ENCODE measurements at places on chromosomes 2 and 18.
A peak's percentile ranks its signal among the peaks of the same experiment; 100 is the strongest.

GRCh38 chr2:129711816-129712675 is 267.4 kb upstream of the RAB6C start:
- no peaks in the 10 kb centered on the region for H3K36me3 ChIP-seq
- H3K27ac ChIP-seq: no peak overlapping the region
- H3K4me1 ChIP-seq: no peaks in the 10 kb centered on the region
- H3K27me3 ChIP-seq: peaks cover 4% of the 10 kb centered on the region
- DNase-seq: no peak

GRCh38 chr2:1427086-1427485 is 13.8 kb downstream of the TPO start:
- H3K4me1 ChIP-seq: no peaks in the 10 kb centered on the region
- no peak overlapping the region for H3K4me3 ChIP-seq
- no peak for DNase-seq
- no peaks in the 10 kb centered on the region for H3K36me3 ChIP-seq

GRCh38 chr2:120879431-120880295 is 144.0 kb downstream of the GLI2 start:
- H3K27me3 ChIP-seq: no peaks in the 10 kb centered on the region
- H3K36me3 ChIP-seq: no peaks in the 10 kb centered on the region
- DNase-seq: peak; percentile 88
- H3K27ac ChIP-seq: no peak overlapping the region
- H3K4me3 ChIP-seq: no peak overlapping the region

DNA sequence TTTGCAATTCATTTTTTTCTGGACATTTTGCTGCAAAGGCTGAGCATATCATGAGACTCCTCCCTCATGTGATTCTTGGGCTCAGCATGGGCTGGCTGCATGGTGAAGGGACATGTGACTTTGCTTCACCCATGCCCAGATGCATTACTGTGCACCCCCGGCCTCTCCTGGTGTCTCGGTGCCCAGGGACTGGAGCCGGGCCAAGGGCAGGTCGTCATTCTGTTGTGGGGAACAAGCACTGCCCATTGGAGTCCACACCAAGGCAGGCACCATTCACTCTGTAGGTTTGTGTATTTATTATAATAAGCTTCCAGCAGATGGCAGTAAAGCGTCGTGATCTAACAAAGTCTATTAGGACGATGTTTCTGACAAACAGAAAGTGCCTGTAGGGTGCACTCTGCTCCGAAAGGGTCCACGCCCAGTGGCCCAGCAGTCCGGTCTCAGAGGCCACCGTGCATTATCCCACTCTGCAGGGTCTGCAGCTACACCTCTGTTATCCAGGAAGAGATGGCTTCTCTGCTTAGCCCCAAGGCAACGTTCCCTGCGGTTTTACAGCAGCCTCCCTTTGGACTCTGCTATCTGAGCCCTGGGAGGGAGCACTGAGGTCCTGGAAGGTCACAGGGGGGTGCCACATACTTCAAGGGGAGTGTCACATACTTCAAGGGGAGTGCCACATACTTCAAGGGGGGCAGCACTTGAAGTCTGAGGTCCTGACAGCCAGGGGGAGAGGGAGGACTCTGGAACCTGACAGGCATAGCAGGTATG is 219.6 kb downstream of the TSN start:
- H3K36me3 ChIP-seq: no peaks in the 10 kb centered on the region
- H3K27ac ChIP-seq: no peak overlapping the region
- DNase-seq: no peak
- peaks cover 11% of the 10 kb centered on the region for H3K27me3 ChIP-seq

DNA sequence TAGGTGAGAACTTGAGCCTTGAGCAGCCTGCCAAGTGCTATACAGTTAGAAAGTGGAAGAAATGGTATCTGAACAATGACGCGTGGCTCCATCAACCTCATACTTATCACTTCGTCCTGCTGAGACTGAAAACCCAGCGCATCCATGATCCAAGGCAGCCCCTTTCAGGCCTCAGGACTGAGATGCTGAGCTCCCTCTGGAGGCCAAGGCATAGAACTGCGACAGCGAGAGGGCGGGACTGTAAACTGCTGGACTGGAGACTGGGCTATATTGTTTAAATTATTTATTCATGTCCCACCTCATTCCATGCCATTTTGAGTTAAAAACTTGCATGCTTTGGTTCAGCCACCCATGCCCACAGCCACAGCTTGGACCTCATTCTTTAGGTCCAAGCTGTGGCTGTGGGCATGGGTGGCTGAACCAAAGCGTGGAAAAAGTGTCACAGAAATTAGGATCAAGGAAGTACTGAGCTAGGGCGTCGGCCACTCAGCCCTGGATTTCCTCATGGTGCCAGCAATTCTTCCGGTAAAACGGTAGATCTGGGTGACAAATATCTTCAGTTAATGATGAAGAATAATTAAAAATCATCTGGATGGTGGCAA is 195.5 kb downstream of the L3MBTL4 start:
- no peaks in the 10 kb centered on the region for H3K36me3 ChIP-seq
- H3K27ac ChIP-seq: no peak overlapping the region
- no peaks in the 10 kb centered on the region for H3K27me3 ChIP-seq

GRCh38 chr2:192155511-192156118 is 39.1 kb downstream of the TMEFF2 start:
- H3K36me3 ChIP-seq: no peaks in the 10 kb centered on the region
- no peak for DNase-seq
- H3K27ac ChIP-seq: peak overlapping the region; percentile 54
- no peaks in the 10 kb centered on the region for H3K27me3 ChIP-seq
- H3K4me1 ChIP-seq: peaks cover 80% of the 10 kb centered on the region
- H3K4me3 ChIP-seq: no peak overlapping the region

- H3K27ac ChIP-seq: no peak overlapping the region
- DNase-seq: no peak
- H3K27me3 ChIP-seq: no peaks in the 10 kb centered on the region
- H3K36me3 ChIP-seq: no peaks in the 10 kb centered on the region
Measured at GRCh38 chr2:182642328-182642727, 73.7 kb upstream of the DNAJC10 start.

- peaks cover 25% of the 10 kb centered on the region for H3K4me1 ChIP-seq
- no peak overlapping the region for H3K4me3 ChIP-seq
- H3K27ac ChIP-seq: peak overlapping the region; percentile 43
Measured at GRCh38 chr2:159921752-159922404, 123.9 kb upstream of the CD302 start.

DNA sequence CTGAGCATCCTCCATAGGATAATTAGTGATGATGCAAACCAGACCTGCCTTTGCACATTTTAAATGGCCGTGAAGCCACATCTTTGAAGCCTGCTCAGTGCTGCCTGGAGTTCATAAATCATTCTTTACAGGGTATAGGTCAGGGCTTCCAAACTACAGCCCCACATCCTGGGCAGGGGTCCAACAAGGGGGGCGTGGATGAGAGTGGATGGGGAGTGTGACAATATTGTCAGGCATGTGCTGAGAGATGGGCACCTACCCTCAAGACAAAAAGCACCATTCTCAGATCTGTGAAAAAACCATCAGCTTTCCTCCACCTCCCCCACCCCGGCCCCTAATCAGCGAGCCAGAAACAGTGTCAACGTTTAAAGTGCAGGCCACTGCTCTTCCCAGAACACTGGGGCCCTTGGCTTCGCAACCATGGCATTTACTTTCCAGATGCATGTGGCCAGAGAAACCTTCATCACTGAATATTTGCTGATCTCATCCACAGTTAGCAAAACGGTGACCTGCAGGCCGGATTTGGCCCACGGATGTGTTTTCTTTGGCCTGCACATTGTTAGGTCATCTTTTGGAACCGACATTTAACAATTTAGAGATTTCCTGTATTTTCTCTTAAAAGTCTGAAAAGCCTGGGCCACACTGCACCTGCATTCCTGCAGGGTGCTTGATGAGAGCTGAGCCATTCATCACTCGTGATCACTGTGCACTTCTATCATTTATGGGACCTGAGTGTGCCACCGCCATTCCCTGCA is 130.7 kb downstream of the ANKRD44 start:
- peaks cover 2% of the 10 kb centered on the region for H3K36me3 ChIP-seq
- H3K4me3 ChIP-seq: no peak overlapping the region
- DNase-seq: no peak
- H3K27me3 ChIP-seq: no peaks in the 10 kb centered on the region
- H3K27ac ChIP-seq: peak overlapping the region; percentile 89
- H3K4me1 ChIP-seq: peaks cover 52% of the 10 kb centered on the region

- no peak for DNase-seq
- peaks cover 10% of the 10 kb centered on the region for H3K4me1 ChIP-seq
- H3K27ac ChIP-seq: no peak overlapping the region
- H3K4me3 ChIP-seq: no peak overlapping the region
Measured at GRCh38 chr2:101500860-101501259, 25.9 kb upstream of the RFX8 start.

DNA sequence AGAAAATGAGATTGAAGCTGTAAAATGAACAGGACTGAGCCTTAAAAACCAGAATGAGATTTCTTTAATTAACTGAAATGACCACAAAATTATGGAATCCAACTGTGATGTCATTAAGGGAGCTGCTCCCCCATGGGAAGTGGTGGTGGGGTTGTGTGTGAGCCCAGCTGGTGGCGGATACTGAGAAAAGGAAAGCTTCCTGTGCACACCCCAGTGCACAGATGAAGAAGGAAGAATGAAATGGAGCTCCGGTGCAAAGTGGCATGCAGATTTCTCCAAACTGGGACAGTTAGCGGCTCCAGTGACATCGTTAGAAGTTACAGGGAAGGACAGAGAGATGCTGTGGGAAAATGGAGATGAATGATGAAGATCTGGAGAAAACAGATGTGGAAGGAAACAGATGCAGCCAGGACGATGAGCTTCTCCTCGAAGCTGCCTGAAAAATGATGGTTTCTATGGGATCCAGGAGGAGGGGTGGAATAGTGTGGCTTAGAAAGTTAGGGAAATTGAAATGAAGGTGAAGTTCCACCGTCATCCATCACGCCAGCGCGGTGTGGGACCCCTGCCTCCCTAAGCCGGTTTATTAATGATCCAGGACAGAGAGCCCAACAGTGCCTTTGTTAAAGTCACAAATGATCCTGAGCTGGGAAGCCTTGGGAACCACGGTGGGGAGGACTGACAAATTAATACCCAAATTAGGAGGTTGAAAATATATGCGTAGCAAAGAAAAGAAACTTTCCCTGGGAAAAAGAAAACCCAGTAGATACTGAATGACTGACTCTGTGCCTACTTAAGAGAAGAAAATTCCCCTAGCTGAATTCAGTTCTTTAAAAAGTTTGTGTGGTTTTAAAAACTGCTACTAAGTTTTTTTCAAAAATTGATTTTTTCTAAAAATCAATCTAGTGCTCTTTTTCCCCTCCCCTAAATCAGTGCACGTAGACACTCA is 77.2 kb downstream of the TSN start:
- no peaks in the 10 kb centered on the region for H3K36me3 ChIP-seq
- no peak overlapping the region for H3K27ac ChIP-seq
- DNase-seq: no peak
- no peak overlapping the region for H3K4me3 ChIP-seq
- no peaks in the 10 kb centered on the region for H3K4me1 ChIP-seq

DNA sequence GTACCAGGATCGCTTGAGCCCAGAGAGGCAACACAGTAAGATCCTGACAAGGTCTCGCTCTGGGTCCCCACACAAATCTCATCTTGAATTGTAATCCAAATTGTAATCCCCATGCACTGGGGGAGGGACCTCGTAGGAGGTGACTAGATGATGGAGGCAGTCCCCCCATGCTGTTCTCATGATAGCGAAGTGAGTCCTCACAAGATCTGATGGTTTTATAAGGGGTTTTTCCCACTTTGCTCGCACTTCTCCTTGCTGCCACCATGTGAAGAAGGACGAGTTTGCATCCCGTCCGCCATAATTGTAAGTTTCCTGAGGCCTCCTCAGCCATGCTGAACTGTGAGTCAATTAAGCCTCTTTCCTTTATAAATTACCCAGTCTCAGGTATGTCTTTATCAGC is 46.0 kb upstream of the SERTAD2 start:
- peaks cover 42% of the 10 kb centered on the region for H3K4me1 ChIP-seq
- H3K27ac ChIP-seq: no peak overlapping the region

DNA sequence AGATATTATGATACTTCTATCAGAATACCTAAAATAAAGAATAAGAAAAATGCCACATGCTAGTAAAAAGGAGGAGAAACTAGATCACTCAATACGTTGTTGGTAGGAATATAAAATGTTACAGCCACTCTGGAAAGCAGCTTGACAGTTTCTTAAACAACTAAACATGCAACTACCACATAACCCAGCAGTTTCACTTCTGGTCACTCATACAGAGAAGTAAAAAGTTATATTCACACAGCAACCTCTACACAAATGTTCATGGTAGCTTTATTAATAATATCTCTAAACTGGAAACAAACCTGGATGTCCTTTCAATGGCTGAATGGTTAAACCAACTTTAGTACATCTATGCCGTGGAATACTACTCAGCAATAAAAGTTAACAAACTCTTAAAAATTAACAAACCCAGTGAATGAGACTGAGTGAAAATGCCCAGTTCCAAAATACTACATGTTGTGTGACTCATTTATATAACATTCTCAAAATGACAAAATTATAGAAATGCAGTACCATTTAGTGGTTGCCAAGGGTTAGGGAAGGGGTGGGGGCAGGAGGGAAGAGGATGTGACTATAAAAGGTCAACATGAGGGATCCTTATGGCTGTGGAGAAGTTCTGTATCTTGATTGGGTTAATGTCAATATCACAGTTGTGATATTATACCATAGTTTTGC is 124.1 kb downstream of the MMADHC start:
- H3K27me3 ChIP-seq: no peaks in the 10 kb centered on the region
- H3K4me3 ChIP-seq: no peak overlapping the region
- peaks cover 2% of the 10 kb centered on the region for H3K36me3 ChIP-seq
- peaks cover 5% of the 10 kb centered on the region for H3K4me1 ChIP-seq
- no peak overlapping the region for H3K27ac ChIP-seq

DNA sequence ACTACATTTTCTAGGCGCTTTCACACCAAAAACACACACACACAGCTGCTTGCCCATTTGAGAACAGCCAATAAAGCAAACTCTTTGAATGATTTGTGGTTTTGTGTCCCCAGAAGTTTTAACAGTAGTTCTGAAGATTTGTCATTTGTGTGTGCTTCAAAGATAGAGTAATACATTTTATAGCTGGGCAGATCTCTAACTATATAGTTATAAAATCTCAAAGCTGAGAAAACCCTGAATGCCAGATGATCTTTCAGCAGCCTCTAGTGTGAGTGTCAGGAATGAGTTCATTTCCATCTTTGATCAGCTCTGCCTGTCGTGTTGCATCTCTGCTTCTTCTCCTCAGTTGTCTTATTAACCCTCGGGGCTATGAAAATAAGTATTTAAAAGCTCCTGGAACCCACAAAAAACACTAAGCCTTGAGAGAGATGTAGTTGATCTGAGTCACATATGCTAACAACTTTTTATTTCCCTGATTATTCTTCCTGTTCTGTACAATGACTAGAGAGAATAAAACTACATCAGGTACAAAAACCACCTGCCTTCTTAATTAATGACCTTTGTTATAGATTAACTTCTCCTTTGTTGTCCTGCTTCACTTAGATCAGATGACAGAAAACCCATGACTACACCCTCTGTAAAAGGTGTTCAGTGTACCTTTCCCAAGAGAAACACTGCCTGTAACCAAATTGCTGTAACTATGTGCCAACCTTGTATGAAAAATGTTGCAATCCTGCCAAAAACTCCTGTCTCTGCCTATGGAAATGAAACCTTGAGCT is 30.0 kb upstream of the SLC3A1 start:
- no peaks in the 10 kb centered on the region for H3K27me3 ChIP-seq
- H3K4me1 ChIP-seq: peaks cover 21% of the 10 kb centered on the region
- no peaks in the 10 kb centered on the region for H3K36me3 ChIP-seq

GRCh38 chr2:60849187-60849586 is 32.2 kb upstream of the REL start:
- H3K27me3 ChIP-seq: no peaks in the 10 kb centered on the region
- H3K4me3 ChIP-seq: no peak overlapping the region
- no peak overlapping the region for H3K27ac ChIP-seq
- no peak for DNase-seq

- no peaks in the 10 kb centered on the region for H3K4me1 ChIP-seq
- H3K27ac ChIP-seq: no peak overlapping the region
- H3K27me3 ChIP-seq: peaks cover 2% of the 10 kb centered on the region
- no peak overlapping the region for H3K4me3 ChIP-seq
- H3K36me3 ChIP-seq: no peaks in the 10 kb centered on the region
Measured at GRCh38 chr2:35508601-35509000, 847.0 kb upstream of the CRIM1 start.

All from chondrocyte (in vitro differentiated cells).